ENCODE measurements at places on chromosomes 3 and 15.

DNA sequence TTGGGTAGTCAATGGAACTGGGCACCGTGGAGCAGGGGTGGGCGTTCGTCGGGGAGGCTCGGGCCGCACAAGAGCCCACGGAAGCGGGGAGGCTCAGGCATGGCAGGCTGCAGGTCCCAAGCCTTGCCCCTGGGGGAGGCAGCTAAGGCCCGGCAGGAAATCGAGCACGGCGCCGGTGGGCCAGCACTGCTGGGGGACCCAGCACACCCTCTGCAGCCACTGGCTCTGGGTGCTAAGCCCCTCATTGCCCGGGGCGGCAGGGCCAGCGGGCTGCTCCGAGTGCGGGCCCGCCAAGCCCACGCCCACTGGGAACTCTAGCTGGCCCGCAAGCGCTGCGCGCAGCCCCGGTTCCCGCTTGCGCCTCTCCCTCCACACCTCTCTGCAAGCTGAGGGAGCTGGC is 21.5 kb upstream of the C2CD4B start:
- DNase-seq = no peak

- no peak for DNase-seq
These were observed 1.5 kb downstream of the TMEM44 start for GRCh38 chr3:194631696-194632095.

DNA sequence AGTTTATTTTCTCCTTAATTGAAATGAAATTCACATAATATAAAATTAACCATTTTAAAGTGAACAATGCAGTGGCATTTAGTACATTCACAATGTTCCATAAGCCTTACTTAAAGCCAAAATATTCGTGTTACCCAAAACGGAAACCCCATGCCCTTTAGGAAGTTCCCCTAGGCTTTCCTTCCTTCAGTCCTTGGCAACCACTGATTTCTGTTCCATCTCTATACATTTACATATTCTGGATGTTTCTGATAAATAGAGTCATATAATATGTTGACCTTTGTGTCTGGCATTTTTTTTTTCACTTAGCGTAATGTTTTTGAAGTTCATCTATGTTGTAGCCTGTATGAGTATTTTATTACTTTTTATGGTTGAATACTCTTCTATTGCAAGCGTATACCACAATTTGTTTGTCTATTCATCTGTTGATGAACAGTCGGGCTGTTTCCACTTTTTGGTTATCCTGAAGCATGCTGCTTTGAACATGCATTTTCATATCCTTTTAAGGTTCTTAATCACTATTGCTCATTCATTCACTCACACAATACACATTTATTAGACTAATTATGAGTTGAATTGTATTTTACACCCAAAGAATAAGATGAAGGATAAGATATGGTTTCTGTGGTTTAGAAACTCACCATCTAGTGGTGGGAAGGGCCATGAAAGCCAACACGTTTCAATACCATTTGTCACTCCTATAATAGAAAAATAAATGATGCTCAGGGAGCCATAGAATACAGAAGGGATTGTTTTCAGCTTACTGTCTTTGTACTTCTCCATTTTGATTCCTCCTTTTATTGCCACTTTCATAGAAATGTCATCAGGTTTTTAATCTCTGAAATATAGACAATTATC is 408.2 kb upstream of the CBLB start:
- DNase-seq = no peak

- DNase-seq = no peak
These were observed 220.0 kb downstream of the FAM43A start for GRCh38 chr3:194905696-194906095.

GRCh38 chr3:25292595-25292994 is 135.5 kb upstream of the RARB start:
- DNase-seq = no peak

DNA sequence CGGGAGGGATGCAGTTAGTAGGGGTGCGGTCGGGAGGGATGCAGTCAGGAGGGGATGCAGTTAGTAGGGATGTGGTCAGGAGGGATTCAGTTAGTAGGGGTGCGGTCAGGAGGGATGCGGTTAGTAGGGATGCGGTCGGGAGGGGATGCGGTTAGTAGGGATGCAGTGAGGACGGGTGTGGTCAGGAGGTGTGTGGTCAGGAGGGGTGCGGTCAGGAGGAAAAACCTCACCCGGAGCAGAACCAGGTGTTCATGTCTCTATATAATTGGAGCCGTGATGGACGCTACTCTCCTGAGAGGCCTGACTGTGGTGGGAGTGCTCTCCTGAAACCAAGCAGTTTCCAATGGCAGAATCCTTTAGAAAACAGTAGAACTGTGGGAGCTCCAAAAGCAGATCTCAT is 95.8 kb downstream of the BDH1 start:
- no peak for DNase-seq

DNA sequence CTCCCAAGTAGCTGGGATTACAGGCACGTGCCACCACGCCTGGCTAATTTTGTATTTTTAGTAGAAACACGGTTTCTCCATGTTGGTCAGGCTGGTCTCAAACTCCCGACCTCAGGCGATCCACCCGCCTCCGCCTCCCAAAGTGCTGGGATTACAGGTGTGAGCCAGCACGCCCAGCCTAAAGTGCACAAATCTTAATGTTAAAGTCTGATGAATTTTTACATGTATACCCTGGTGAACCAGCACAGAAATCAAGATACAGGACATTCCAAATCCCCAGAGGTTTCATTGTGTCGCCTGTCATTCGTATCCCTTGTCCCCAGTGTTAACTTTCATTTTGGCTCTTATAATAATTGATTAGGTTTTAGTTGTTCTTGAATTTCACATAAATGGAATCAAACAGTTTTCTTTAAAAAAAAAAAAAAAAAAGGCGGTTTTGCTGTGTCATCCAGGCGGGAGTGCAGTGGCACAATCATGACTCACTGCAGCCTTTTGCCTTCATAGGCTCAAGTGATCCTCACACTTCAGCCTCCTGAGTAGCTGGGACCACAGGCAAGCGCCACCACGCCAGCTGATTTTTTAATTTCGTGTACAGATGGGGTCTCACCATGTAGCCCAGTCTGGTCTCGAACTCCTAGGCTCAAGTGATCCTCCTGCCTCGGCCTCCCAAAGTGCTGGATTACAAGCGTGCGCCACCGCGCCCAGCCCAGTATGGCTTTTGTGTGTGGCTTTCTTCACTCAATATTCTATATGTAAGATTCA is 1.5 kb upstream of the TM4SF19 start:
- no peak for DNase-seq

- no peak for DNase-seq
These were observed at the start of gene CHRD for GRCh38 chr3:184379358-184380184. CHRD (plus strand) TSS chr3:184380054; CDS start chr3:184380319, 265 bp downstream.

DNA sequence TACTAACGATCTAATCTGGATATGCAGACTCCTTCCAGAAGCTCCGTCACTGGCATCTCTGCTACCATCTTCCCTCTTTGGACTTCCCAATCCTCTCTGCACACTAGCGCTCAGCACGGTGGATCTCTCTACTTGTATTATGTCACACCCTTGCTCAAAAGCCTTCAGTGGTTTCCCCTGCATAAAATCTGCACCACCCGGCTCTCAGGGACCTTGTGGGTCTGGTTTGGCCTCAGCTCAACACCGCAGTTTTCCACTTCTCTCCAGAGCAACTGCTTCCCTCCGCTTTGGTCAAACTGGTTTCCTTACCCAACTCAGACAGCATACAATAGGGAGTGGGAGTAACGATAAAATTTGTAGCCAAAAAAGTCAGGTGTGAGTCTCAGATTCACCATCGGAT is 30.7 kb upstream of the HES1 start:
- DNase-seq = no peak

DNA sequence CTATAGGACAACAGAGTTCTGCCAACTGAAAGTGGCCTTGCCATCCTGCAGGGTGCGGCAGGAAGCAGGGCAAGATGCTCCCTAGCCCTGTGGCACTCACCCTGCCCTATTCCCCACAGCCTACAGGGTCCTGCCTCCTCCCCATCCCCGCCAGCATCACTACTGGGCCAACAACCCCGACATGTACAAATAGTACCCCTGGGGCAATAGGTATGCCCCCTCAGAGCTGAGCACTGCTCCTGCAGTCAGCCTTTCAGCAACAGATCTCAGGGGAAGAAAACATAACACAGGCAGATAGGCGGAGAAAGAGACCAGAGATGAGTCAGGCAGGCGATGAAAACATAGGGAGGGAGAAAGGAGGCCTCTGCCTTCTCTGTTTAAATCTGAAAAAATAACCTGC is 74.7 kb downstream of the XXYLT1 start:
- no peak for DNase-seq

DNA sequence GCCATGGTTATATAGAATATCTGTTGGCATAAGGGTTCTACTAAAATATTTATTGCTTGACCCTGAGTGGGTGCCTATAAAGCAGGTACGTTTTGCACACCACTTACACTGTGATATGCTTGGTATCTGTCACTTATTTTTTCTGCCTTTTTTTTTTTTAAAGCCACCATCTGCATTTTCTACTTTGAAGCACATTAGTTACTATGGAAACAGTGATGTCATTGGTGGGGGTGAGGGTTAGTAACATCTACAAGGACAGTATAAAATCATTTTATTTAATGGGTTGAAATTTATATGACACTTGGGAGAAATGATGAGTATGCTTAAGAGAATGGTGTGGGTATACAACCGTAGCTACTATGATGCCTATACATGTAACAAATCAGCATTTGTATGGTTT is 25.6 kb downstream of the SLCO3A1 start:
- DNase-seq = no peak

DNA sequence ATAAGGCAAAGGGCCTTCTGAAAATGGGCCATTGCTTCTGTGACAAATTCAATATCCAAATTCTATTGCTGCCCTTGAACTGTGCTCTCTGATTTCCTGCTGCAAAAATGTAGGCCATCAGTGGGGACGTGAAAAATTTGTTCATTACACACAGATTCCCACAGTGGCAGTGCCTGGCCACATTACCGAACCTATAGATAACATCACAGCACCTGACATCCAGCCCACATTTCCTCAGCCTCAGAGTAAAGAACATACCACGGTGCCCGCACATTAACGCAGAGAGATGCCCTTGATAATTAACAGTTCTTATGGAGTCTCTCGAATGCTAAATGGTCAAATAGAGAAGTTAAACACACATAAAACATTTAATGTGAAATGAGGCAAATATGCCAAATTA is 931.6 kb upstream of the CFAP20DC start:
- DNase-seq = no peak

DNA sequence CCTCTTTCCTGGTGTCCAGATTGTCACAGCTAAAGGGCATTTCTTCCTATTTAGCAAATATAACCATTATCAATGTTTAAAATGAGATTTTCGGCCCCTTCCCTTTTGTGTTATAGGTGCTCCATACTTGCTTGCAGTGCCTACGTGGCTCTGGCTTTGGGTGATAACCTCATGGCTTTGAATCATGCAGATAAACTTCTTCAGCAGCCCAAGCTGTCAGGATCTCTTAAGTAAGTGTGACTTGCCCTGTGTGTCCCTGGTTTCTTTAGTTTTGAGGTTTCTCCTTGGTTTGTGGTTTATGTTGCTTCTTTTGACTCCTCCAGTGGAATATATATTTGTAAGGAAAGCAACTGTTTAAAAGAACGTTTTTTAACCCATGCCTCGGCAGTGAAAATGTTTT is 58.5 kb upstream of the TRIM71 start:
- DNase-seq = no peak

DNA sequence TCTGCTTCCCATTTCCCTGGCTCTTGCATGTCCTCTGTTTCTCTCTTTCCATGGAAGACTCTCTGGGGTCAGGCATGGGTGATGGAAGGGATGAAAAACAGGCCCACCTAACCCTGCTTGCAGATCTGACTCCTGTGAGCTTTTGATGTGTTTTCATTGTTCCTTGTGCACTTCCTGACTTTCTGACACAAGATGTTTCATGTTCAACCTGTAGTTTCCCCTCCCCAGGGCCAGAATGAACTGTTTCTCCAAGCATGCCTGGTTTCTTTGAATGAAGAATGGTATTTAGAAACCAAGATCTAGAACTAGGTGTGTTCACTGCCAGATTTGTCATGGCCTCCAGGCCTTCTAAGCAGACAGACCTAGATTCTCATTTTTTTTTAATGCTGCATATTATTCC is 36.1 kb upstream of the CRTC3 start:
- DNase-seq = no peak

GRCh38 chr3:105827959-105828358 is 40.9 kb downstream of the CBLB start:
- no peak for DNase-seq

DNA sequence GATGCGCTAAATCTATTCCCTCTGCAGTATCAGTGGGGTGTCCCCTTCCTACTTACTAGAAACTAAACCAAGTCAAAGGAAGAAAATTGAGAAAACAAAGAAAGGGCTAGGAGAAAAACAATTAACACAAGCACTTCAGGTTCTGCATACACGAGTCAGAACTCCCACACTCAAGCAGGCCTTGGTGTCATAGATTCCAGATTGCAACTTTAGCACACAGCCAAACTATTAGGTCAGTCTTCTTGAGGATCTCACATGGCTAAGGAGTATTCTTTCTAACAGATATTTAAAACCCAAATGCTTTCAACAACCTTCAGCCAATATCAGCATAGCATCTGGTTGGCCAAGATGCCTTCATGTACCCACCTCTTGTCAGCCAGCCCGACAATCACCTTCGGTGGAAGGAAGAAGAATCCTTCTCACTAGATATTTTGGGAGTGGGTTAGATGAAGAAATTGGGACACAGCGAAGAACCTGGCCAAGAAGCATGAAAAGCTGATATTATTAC is 340.0 kb downstream of the VPS13C start:
- no peak for DNase-seq

DNA sequence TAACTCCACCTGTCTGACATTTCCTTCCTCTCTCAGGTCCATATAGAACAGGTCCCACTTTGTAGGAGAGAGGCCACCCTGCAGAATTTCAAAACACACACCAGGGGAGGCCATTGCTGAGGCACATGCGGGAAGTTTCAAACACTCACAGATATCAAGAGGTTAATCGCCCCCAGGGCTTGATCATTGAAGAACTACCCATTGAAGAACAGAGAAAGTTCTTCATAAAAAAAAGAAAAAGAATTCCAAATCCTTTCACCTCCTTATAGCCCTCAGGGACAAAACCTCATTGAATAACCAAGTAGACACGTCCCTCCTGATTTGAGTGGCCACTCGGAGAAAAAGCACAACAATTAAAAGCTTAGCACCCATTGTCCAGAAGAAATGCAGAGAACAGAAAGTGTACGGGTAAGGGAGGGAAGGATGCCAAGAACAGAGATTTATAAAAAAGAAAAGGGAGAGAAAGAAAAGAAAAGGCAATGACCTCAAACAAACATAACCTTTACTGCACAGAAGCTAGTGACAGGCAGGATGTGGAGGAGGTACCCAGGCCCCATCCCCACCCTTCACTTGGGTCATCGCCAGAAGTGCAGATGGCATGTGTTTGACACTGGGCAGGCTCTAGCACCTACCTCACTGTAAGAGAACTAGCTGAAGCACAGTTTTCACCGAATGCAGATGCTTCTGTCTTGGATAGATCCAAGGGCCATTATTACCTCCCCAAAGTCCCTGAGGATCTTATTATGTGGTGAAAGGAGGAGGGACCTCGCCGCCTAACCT is 112.3 kb upstream of the HES1 start:
- DNase-seq = no peak

GRCh38 chr3:194089357-194090177 is 46.4 kb upstream of the HES1 start:
- no peak for DNase-seq

GRCh38 chr3:59483191-59483590 is 433.4 kb upstream of the CFAP20DC start:
- no peak for DNase-seq

Measured in NCI-H187 (cell line).